ENCODE measurements at places on chromosomes 16 and 17.

DNA sequence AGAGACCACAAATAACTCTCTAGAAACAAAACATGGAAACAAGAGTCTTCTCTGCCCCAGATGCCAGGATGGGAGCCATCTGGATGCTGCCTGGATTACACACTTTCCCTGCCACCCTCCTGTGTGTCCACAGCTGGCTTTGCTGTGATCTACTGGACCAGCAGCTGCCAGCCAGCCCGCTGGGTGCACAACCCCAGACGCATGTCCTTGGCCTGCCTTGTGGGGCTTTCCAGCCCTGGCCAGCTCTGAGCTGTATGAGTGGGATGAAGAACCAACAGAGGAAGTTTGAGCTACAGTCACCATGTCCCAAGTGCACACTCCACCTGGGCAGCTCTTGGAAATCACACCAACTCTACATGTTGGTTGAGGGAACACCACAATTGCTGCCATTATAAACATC lies 57.0 kb upstream of the TNRC6C start:
- no peak for DNase-seq

GRCh38 chr16:89034971-89035668 lies 58.1 kb upstream of the CBFA2T3 start:
- DNase-seq, result peak; percentile 1

- no peak for DNase-seq
These were observed 4.4 kb downstream of the STX1B start for GRCh38 chr16:31006086-31006385.

DNA sequence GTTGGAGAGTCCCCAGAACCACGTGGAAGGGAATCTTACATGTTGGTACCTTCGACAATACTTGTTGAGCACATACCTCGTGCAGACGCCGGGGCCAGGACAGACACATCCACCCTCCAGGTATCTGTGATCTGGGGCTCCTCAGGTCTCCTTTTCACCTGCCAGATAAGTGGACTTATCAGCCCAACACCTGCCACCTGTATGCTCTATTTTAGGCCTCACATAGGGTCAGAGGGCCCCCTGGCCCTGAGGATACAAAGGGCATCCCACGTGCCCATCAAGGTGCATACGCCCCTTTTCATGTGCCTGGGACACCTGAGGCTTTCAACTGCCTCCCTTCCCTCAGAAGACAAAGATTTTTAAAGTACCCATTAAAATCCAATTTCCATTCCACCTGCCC lies 212.7 kb downstream of the MRTFB start:
- DNase-seq, result no peak

DNA sequence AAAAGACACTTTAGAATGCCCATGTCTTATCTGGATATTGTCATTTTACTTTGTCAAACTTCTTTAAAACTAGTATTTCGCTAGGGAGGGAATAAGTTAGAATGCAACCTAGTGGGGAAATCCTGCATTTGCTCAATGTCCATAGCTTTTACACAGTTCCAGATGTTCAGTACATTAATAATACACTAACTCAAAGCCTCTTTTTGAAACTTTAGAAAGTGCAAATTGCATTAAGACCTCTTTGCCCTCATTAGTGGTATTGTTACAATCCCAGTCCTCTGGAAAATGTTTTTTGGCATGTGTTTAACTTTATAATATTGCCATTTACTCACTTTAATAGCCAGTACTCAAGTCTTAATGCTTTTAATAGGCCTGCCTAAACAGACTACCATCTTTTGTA lies 106.8 kb downstream of the BRIP1 start:
- no peak for DNase-seq

DNA sequence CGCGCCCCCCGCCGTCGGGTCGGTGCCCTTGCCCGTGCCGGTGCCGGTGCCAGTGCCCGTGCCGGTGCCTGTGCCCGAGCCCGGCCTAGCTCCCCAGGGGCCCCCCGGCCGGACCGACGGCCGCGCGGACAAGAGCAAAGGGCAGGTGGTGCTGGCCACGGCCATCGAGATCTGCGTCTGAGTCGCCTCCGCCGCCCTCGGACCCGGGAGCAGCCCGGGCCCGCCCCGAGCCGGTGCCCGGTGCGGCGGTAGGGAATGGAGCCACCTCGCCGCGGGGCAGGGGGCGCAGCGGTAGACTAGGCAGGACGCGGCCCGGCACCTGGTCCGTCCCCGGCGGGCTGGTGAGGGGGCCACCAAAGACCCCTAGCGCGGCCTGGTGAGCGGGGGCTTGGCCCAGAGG lies 28.4 kb downstream of the SBK1 start:
- DNase-seq, result no peak

DNA sequence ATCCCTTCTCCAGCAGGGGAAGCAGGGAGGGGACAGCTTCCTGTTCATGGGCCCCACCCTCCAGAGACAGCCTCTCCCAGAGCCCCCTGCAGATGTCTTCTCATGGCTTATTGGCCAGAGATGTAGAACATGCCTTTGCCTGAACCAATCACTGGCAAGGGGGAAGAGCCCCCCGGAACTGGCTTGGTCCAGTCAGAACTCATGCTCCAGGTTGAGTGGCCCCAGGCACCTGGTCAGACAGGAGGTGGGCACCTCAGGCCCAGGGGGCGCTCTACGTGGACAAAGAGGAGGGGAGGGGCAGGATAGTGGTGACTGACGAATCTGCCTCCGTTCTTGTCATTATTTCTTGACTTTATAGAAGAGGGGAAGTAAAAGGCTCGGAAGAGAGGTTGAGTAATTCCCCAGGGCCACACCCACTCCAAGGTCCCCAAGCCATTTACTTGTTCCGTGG lies 23.6 kb downstream of the RAB11FIP4 start:
- no peak for DNase-seq

DNA sequence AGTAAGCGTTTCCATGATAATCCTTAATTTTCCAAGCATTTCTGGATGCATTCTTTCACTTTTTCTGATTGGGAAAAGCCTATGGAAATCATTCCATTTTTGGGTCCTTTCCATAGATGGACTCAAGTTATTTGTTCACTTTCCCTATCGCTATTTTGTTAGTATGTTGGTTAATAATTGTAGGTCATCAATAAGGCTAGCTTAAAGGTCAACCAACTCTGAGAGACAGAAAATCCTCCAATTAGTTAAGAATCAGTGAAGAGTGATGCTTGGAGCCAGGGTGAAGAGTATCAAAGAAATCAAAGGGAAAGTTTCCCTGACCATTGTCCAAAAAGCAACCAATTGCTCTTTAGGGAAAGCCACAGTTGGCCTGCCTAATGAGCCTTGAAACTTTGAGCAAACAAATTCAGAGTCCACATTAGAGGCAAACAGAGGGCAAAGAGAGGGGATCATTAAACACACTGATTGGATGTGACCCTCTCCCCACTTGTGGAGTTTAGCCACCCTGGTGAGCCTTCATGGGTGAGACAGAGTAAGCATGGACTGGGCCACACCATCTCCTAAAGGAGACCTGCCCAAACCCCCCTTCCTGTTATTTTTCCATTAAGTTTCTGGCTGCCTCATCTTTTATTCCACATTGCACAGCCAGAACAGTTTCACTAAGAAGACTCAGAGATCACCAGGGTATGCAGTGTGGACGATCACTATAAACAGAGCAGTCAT lies 133.4 kb upstream of the DYNLRB2 start:
- peak; percentile 10 for DNase-seq

GRCh38 chr16:56513972-56514371 lies 5.9 kb downstream of the BBS2 start:
- no peak for DNase-seq

DNA sequence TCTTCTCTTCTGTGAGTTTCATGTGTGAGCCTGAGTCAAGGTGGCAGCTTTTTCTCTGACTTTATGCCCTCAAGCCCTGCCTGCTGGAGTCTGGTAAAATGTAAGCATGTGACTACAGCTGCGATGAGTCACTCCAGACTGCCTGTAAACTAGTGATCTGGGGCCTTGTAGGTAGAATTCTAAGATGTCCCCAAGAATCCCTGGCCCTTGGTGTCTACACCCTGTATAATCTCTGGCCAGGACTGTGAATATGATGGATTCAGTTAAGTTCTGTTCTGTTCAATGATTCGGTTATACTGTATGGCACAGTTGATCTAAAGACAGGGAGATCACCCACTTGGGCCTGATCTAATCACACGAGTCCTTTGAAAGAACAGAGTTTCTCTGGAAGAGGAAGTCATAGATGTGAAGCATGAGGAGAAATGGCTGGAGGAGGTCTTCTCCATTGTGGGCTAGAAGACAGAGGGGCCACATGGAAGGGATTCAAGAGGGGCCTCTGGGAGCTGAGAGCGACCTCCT lies 29.8 kb downstream of the PRSS54 start:
- no peak for DNase-seq

DNA sequence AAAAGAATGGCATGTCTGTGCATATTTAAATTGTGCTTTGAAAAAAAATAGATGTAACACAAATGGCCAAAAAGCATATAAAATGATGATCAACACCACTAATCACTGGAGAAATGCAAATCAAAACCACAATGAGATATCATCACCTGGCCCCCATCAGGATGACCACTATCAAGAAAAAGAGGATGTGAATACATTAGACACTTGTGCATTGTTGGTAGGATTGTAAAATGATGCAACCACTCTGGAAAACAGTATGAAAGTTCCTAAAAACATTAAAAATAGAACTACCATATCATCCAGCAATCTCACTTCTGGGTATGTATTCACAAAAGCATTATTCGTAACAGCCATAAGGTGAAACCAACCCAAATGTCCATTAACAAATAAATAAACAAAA lies 91.5 kb downstream of the SPAG9 start:
- DNase-seq, result no peak

GRCh38 chr17:80260069-80260535 lies 550 bp upstream of the RNF213 start:
- DNase-seq, result peak; percentile 85

GRCh38 chr17:14474591-14474990 lies 173.7 kb downstream of the HS3ST3B1 start:
- no peak for DNase-seq

- DNase-seq, result no peak
These were observed 14.8 kb upstream of the POLR3E start for GRCh38 chr16:22282254-22282892.

DNA sequence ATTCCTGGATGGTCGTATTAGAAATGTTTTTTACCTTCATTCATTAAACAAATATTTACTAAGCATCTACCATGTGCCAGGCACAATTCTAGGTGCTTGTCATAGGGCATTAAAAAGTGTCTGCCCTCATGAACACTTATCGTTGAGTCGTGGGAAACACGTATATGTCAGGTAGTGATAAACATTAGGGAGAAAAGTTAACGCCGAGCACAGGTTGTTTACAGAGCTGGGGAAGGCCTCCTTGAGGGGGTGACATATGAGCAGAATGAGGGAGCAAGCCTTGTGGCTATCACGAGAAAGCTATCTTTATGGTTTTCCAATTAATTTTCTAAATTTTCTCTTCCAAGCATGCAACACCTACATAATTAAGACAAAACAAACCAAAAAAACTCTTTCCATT lies 985 bp upstream of the ZNF213 start:
- DNase-seq, result no peak

DNA sequence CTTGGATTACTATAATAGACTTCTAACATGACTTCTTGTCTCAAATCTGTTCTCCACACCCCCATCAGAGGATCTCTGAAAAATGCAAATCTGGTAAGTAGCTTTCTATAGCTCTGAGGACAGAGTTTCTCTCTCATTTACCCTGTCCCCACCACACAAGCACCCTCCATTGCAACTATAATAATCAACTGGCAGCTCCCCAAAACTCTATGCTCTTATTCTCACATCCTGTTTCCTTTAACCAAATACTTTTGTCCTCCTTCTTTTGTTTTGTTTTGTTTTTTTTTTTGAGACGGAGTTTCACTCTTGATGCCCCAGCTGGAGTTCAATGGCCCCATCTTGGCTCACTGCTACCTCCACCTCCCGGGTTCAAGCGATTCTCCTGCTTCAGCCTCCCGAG lies 73.4 kb downstream of the HELZ start:
- no peak for DNase-seq

- no peak for DNase-seq
These were observed 3.7 kb downstream of the PHOSPHO1 start for GRCh38 chr17:49226771-49227435.

- no peak for DNase-seq
These were observed 18.1 kb upstream of the WWOX start for GRCh38 chr16:78081341-78081740.

- no peak for DNase-seq
These were observed 7.3 kb downstream of the MFSD6L start for GRCh38 chr17:8791910-8792270.

- no peak for DNase-seq
These were observed 95.6 kb upstream of the HLF start for GRCh38 chr17:55168958-55169687.

DNA sequence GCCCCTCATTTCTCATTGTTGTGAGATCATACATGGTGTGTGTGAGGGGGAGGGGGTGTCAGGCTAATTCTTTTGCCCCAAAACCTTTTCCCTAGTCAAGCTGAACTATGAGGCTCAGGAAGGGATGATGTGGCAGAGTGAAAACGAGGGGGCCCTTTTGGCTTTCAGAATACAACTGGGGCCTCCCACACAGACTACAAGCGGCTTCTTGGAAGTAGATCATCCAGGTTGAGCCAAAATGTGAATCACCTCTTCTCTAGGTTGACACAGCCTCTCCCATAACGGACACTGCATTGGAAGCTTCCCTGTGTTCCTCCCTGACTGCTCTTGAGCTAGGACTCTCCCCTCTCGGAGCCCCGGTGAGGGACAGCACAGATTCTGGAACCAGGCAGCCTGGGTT lies 2.3 kb upstream of the ALKBH5 start:
- DNase-seq, result no peak

DNA sequence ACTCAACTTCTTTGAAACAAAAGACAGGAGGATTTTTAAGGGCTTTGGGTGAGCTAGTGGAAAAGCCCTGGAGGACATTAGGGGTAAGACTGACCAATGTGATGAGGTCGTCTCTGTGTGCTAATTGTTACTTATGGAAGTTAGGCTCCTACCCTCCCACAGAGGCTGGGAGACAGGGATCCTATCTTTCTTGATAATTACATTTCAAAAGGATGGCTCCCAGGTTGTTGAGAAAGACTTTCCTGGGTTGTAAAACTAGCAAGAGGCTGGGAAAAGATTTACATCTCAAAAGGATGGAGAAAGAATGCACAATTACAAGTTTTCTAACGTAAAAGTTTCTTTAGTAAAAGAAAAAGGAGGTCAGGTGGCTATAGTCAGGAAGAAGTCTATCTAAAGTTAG lies 605.8 kb upstream of the GOT2 start:
- DNase-seq, result no peak

- peak; percentile 56 for DNase-seq
These were observed 19.1 kb upstream of the TEX2 start for GRCh38 chr17:64281962-64282752.

- DNase-seq, result peak; percentile 55
These were observed 986 bp downstream of the HAPSTR1 start for GRCh38 chr16:9092282-9092977.
